Renal cortex interstitium (tissue), 15 donors: ENCODE measurements at places on chromosomes 16 and 17. TPM values are rescaled to one million over a fixed set of nuclear protein-coding genes. Genes with fewer than 3 reads are reported as not detected.

Gene KRT39
- polyA plus RNA-seq, result not detected

DNA sequence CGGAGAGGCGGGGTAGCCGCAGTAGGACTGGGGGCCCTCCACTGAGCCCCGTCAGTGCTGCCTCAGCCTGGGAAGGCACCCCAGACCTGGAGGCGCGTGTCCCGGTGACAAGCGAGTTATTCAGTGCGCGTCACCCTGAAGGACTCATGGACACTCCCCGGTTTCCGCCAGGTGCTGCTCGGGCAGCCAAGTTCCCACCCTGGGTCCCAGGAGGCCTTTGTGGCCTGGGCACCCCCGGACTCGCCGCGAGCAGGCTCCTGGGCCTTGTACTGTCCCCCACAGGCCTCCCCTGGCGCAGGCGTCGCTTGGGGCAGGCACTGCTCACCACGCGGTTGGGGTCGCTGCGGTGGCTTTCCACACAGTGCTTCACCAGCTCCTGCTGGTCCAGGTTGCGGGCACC is 7.6 kb downstream of the RNF166 start:
- no peak for DNase-seq

Gene FOXC2
- polyA plus RNA-seq, result 46.3 TPM

GRCh38 chr17:30590081-30590733 is 113.0 kb downstream of the GOSR1 start:
- DNase-seq, result no peak

- no peak for DNase-seq
Measured at GRCh38 chr17:8185582-8186445, 4.2 kb downstream of the BORCS6 start.

GRCh38 chr17:78722246-78722761 is 59.8 kb downstream of the CYTH1 start:
- DNase-seq, result no peak

- DNase-seq, result no peak
Measured at GRCh38 chr17:39979893-39980350, 685 bp upstream of the PSMD3 start.

Gene ARHGDIG
- polyA plus RNA-seq, result 6.1 TPM

DNA sequence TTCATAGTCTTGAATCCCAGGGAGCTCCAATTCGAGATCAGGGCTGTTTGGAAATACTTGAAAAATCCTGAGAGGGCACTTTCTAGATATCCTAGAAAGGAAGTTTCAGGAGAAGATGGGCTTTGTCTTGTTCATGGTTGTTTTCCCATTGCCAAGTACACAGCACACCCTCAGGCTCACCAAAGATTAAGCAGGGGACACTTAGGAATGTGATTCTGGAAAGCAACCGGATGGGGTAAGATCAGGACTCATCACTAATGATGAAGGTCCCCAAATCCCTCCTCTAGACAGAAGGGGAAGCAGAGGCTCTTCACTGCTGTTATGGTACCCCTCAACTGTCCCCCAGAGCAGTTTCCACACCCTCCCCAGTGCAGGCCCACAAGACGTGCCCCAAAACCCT is 40.7 kb downstream of the VAC14 start:
- DNase-seq, result no peak

- no peak for DNase-seq
Measured at GRCh38 chr17:40478486-40478885, 22.9 kb downstream of the TNS4 start.

DNA sequence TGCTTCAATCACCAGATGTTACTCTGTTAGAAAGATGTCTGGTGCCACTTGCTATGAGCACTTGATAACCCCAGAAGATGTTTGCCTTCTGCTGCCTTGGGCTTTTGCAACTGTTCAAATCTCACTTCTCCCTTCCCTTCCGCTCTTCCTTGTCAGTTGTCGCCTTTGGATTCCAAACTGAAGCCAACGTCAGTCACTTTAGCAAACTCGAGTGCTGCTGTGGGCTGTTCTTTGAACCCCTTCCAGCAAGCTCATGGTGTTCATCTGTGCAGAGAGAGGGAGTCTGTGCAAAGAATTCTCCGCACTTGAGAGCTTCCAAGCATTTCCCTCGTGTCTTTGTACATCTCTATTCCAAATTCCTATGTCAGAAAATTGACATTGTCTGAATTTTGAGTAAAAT is 879.4 kb downstream of the CDH11 start:
- DNase-seq, result no peak
